Kidney (tissue), 22 donors: ENCODE measurements at places on chromosomes 7 and 10. TPM values are rescaled to one million over a fixed set of nuclear protein-coding genes. Genes with fewer than 3 reads are reported as not detected.

CDHR3 gene
- total RNA-seq: 7.1 TPM

FAM131B gene
- total RNA-seq: 0.82 TPM

ERVW-1 gene
- total RNA-seq: not detected

ASIC3 gene
- total RNA-seq: 1.9 TPM

ELOVL3 gene
- 0.35 TPM for total RNA-seq

GJC3 gene
- not detected for total RNA-seq

HACD1 gene
- 11.6 TPM for total RNA-seq

C10orf105 gene
- total RNA-seq: 0.35 TPM

ZNF853 gene
- total RNA-seq: 5.4 TPM

CHRM2 gene
- not detected for total RNA-seq

INTS15 gene
- total RNA-seq: 26.7 TPM

AKR1C8 gene
- 0.66 TPM for total RNA-seq

SPDYE5 gene
- not detected for total RNA-seq

STEAP1B gene
- total RNA-seq: 0.79 TPM

CLCN1 gene
- 0.35 TPM for total RNA-seq

ANXA8L1 gene
- total RNA-seq: not detected

IQUB gene
- total RNA-seq: 6.9 TPM

CLIP2 gene
- 19.1 TPM for total RNA-seq

TAS2R4 gene
- total RNA-seq: 2.5 TPM

NME8 gene
- 0.44 TPM for total RNA-seq

TMEM130 gene
- 5.0 TPM for total RNA-seq

TMEM72 gene
- 19.3 TPM for total RNA-seq
